ENCODE measurements at places on chromosomes 7 and 10. TPM values are rescaled to one million over a fixed set of nuclear protein-coding genes. Genes with fewer than 3 reads are reported as not detected.

- no peak for DNase-seq
These were observed 21.6 kb upstream of the ASL start for GRCh38 chr7:66054063-66054462.

The HOXA7 gene
- not detected for total RNA-seq

GRCh38 chr10:43647576-43647975 lies 1.1 kb downstream of the ZNF32 start:
- DNase-seq: no peak

DNA sequence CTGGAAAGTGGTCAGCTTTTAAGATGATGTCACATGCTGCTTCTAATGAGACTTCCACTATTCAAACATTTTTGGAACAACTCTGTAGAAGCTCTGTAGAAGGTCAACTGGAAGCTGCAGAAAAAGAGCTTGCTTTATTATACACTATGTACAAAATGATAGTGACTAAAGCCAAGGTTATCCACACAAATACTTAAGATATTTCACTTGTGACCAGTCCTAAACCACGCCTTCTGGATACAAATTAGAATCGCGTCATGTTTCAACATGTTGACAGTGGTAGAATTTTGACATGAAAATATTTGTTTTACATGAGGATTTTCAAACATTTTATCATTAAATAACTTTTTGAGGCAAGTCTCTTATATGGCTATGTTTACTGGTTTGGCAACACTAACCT lies 499.6 kb upstream of the PHF14 start:
- DNase-seq: no peak

The NPFFR1 gene
- not detected for total RNA-seq

- no peak for DNase-seq
These were observed 17.4 kb downstream of the AUTS2 start for GRCh38 chr7:69615685-69616084.

DNA sequence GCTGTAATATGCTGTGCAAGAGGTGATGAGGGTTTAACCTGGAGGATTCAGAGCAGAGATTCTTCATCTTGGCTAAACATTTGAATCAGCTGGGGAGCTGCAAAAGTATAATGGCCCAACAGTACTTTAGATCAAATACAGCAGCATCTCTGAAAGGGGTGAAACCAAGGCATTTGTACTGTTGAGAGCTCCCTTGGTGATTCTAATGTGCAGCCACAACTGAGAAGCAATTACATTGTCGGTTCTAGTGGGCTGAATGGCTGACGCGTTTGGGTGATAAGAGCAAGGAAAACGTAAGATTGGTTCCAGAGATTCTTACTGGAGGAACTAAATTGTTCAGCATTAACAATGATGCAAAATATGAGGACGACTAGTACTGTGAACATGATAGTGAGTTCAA lies 269.7 kb downstream of the AGMO start:
- no peak for DNase-seq

DNA sequence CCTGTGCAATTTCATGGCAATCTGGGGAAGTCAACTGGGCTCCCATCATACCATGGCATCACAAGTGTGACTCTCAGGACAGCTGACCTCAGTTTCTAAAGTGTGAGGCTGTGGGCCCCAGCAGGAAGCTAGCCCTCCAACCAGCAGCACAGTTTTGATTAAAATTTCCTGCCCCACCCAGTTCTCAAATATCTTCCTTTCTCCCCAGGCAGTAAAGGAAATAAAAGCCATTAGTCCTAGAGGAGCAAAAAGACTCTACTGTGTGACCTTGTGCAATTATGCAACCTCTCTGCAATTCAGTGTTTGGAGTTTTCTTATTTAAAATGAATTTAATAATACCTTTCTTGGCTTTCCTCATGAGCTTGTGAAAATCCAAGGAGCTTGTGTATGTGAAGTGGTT lies 143.1 kb upstream of the CDCA7L start:
- no peak for DNase-seq

The SPDYE5 gene
- total RNA-seq: not detected

- peak; percentile 40 for DNase-seq
These were observed 56.2 kb upstream of the TM9SF3 start for GRCh38 chr10:96642973-96643372.

The PLEKHS1 gene
- total RNA-seq: not detected

The FAM25G gene
- total RNA-seq: not detected

DNA sequence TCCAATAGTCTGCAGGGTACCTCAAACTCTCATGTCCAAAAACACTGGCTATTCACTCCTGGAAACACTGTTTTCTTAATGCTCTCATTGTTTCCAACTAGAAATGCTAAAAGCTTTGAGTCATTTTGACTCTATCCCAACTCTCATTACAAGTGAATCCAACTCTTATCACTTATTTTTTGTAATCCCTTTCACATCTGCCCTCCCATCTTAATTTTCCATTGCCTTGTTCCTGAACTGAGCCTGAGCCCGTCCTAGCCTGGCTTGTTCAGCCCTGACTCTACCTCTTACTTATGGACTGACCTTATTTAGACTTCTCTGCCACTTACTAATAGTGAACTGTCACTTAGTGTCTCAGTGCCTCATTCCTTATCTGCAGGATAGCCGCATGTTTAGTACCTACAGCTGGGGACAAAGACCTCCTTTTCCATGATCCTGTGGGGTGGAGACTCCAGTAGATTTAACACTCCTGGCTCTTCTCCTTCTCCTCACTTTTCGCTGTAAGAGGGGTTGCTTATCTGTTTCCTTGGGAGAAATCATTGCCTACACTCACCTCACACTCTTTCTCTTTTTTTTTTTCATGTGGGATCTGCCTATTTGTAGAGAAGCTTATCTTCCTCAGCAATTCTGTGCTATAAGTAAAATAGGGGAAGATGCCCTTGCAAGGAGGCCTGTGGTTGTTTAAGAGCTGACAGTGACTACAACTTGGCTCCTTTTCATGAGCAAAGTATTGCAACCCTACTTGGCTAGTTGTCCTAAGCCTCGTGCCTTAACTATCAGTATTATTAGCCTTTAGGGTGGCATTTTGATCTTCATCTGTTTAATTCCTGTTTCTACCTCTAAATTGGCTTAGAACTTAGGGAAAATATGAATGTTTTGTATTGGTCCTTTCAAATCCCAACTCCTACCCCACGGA lies 56.4 kb downstream of the SLC16A12 start:
- no peak for DNase-seq

DNA sequence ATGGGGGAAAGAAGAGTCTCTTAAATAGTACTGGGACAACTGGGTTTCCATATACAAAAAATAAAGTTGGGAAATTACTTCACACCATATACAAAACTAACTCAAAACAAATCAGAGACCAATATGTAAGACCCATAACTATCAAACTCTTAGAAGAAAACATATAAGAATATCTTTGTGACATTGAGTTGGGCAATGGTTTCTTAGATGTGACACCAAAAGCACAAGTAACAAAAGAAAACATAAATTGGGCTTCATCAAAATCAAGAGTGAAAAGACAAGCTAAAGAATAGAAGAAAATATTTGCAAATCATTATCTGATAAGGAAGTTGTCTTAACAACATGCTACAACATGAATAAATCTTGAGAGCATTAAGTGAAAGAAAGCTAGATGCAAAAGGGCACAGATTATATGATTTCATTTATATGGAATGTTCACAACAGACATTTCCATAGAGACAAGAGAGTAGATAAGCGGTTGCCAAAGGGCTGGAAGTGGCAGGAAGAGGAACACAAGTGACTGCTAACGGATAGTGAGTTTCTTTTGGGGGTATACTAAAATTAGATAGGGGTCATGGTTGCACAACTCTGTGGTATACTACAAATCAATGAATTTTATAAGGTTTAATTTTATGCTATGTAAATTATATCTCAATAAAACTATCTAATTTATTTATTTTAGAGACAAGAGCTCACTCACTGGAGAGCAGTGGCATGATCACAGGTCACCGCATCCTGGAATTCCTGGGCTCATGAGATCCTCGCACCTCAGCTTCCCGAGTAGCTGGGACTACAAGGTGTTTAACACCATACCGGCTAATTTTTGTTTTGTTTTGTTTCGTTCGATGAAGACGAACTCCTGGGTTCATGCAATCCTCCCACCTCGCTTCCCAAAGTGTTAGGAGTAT lies 35.4 kb downstream of the JMJD1C start:
- no peak for DNase-seq
